SIG-M5 (cell line): ENCODE measurements at places on chromosomes 3 and 15.

DNA sequence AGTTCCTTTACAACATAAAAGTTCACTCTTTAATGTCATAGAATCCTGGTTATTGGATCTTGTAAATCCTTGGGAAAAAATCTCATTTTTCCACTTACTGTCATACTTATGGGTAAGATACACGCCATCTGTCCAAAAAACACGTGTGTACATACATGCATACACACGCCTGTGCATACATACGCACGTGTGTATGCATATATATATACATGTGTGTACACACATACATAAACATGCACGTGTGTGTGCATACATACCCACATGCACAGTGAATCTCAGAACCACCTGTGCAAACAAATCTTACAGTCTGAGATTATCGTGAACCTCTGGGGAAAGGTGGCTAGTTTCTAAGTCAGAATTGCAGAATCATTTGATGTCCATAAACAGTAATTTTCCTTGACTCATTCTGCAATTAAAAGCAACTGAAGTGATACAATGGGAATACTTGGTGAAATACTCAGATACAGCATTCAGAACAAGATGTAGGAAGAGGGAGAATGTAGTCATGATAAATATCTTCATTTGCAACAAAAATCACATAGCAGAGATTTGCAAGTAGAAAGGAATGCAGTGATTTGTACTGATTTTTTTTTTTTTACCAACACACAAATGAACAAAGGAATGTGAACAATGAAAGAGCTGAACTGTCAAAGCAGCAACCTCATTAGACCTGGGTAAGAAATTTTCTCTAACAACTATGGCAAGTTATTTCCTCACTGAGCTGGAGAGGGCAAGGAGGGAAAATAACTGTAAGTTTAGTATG, 160.6 kb upstream of the POU1F1 start:
- DNase-seq: no peak

GRCh38 chr3:174815750-174816149, 43.4 kb upstream of the NAALADL2 start:
- no peak for DNase-seq

GRCh38 chr15:82108489-82109078, 62.8 kb upstream of the MEX3B start:
- no peak for DNase-seq

- no peak for DNase-seq
Measured at GRCh38 chr3:42033741-42034140, 57.4 kb upstream of the TRAK1 start.

- peak; percentile 54 for DNase-seq
Measured at GRCh38 chr3:10389995-10390394, 69.1 kb upstream of the SEC13 start.

DNA sequence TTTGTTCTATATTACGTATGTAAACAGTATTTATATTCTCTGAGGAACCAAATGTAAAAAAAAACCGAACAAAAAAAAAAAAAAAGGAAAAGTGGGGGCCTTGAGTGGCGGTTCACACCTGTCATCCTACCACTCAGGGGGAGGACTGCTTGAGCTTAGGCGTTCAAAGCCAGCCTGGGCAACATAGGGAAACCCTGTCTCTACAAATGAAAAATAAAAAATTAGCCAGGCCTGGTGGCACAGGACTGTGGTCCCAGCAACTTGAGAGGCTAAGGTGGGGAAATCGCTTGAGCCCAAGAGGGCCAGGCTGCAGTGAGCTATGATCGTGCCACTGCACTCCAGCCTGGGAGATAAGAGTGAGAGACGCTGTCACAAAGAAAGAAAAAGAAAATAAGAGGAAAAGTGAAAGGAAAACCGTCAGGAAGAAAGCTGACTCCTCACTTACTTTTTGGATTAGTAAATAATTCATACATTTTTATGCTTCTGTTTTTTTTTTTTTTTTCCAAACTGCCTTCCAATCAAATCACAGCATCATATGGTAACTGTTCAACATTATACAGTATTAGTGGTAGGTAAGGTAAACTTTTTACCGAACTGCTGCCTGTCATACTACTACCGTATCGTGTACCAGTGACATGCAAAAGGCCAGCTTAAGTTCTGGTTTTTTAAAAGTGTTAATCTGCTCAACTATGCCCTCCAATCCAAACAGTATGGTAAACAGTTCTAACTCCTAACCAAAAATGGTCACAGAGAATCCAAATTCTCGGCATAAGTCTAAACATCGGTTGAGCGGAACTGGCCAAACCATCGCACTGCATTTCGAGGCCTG, 1.2 kb downstream of the PHC3 start:
- no peak for DNase-seq

DNA sequence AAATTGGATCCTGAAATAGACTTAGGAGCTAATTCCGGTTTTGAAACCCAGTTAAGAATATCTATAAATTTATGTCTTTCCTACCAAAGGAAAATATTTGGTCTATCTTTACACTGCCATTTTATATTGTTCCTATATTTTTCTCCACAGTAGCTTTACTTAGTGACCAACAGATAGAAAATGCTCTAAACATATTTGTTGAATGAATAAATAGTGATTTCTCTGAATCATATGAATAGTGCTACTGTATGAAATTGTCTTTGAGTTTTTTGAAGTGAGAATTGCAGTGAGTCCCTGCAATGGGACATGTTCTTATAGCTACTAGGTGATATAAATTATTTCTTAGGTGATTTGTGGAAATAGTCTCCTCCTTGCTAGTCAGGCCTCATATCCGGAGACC, 18.5 kb upstream of the EID1 start:
- DNase-seq: no peak
